ENCODE measurements at places on chromosomes 1 and 21. TPM values are rescaled to one million over a fixed set of nuclear protein-coding genes. Genes with fewer than 3 reads are reported as not detected.

DNA sequence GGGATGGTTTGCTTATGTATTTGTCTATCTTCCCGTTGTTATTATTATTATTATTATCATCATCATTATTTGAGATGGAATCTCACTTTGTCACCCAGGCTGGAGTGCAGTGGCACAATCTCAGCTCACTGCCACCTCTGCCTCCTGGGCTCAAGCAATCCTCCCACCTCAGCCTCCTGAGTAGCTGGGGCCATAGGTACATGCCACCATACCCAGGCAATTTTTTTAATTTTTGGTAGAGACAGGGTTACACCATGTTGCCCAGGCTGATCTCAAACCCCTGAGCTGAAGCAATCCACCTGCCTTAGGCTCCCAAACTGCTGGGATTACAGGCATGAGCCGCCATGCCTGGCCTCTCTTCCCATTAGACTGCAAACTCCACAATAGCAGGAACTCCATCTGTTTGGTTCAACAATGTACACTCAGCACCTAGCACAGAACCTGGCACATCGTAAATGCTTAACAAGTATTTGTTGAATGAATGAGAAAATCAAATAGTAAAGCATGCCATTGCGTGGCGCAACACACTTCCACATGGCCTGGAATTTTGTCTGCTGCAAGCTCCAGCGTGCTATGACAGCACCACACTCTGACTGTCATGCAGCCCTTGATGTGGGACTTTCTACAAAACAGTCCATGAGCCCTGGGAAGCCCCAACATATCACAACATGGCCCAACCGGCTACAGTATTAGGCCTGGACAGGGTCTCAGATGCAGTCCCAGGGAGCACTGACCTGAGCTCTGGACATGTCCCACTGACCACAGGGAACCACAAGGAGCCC lies 3.8 kb upstream of the TINAGL1 start:
- no peaks in the 10 kb centered on the region for H3K36me3 ChIP-seq
- no peak overlapping the region for H3K4me3 ChIP-seq
- no peak for DNase-seq
- H3K4me1 ChIP-seq = no peaks in the 10 kb centered on the region

Gene MAP10
- polyA plus RNA-seq = 1.9 TPM

DNA sequence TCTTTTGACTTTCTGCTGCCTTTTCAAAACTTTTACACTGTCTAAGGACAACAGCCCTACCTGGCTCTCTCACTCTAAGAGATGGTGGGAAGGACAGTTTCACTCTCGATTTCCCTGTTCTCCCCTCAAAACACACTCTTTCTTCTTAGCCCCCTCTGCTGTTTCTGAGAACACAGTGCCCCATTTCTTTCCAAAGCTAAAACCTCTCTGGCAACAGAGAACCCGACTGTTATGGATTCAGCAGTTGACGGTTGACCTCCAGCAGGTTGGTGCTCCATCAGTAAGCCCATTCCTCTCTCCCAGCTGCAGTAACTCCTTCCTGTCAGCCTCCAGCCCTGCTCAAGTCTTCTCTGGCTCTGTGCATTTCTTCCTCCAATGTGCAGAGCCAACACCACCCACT lies 88.2 kb upstream of the ABCD3 start:
- no peak overlapping the region for H3K27ac ChIP-seq
- H3K36me3 ChIP-seq = no peaks in the 10 kb centered on the region
- no peak overlapping the region for H3K4me3 ChIP-seq

Gene KLF17
- polyA plus RNA-seq = not detected

DNA sequence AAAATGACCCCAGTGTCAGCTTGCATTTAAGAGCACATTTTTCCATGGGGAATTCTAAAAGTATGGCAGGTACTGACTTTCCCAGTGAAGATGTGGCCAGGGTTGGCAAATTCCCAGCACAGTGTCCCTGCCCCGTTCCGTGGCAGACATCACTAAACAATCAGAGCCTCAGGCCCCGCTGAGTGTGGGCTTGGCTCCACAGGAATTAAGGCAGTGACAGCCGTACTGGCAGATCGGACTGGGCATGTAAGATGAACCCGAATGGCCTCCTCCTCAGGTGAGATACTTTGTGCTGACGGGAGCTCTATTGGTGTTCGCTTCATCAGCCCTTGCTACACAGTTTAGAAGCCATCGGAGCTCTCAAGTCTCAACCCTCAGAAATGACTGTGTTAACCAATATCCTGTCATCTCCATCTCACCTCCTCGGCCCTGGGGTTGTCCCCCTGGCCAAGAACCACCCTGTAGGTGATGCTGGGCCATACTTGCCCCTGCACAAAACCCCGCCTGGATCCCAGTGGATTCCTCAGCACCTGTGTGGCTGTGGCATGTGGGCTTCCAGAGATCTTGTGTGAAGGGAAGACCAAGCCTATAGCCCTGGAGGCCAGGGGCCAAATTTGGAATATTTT lies 29.0 kb upstream of the ABCG1 start:
- H3K27ac ChIP-seq = no peak overlapping the region
- no peaks in the 10 kb centered on the region for H3K36me3 ChIP-seq
- no peaks in the 10 kb centered on the region for H3K27me3 ChIP-seq
- no peak overlapping the region for H3K4me3 ChIP-seq
- DNase-seq = no peak

GRCh38 chr1:32910319-32910718 lies 9.1 kb upstream of the TMEM54 start:
- no peak for DNase-seq
- no peaks in the 10 kb centered on the region for H3K4me1 ChIP-seq
- no peaks in the 10 kb centered on the region for H3K36me3 ChIP-seq
- no peaks in the 10 kb centered on the region for H3K27me3 ChIP-seq

GRCh38 chr21:32886339-32886738 lies 114.8 kb upstream of the PAXBP1 start:
- peak; percentile 59 for DNase-seq
- H3K27ac ChIP-seq = peak overlapping the region; percentile 53
- peak overlapping the region; percentile 53 for H3K4me3 ChIP-seq
- H3K27me3 ChIP-seq = no peaks in the 10 kb centered on the region
- H3K36me3 ChIP-seq = no peaks in the 10 kb centered on the region
- peaks cover 11% of the 10 kb centered on the region for H3K4me1 ChIP-seq

- no peak overlapping the region for H3K4me3 ChIP-seq
- H3K4me1 ChIP-seq = no peaks in the 10 kb centered on the region
- no peaks in the 10 kb centered on the region for H3K27me3 ChIP-seq
- no peak overlapping the region for H3K27ac ChIP-seq
Observed at GRCh38 chr21:35406635-35407034, 357.5 kb upstream of the RUNX1 start.

- peaks cover 16% of the 10 kb centered on the region for H3K4me1 ChIP-seq
- H3K27me3 ChIP-seq = no peaks in the 10 kb centered on the region
- H3K4me3 ChIP-seq = no peak overlapping the region
- no peak overlapping the region for H3K27ac ChIP-seq
- no peaks in the 10 kb centered on the region for H3K36me3 ChIP-seq
- no peak for DNase-seq
Observed at GRCh38 chr21:34900376-34900775, 148.7 kb downstream of the RUNX1 start.

GRCh38 chr1:34982820-34983376 lies 2.2 kb downstream of the TMEM35B start:
- H3K27me3 ChIP-seq = no peaks in the 10 kb centered on the region
- peaks cover 27% of the 10 kb centered on the region for H3K4me1 ChIP-seq
- H3K27ac ChIP-seq = no peak overlapping the region
- H3K4me3 ChIP-seq = no peak overlapping the region
- DNase-seq = no peak

DNA sequence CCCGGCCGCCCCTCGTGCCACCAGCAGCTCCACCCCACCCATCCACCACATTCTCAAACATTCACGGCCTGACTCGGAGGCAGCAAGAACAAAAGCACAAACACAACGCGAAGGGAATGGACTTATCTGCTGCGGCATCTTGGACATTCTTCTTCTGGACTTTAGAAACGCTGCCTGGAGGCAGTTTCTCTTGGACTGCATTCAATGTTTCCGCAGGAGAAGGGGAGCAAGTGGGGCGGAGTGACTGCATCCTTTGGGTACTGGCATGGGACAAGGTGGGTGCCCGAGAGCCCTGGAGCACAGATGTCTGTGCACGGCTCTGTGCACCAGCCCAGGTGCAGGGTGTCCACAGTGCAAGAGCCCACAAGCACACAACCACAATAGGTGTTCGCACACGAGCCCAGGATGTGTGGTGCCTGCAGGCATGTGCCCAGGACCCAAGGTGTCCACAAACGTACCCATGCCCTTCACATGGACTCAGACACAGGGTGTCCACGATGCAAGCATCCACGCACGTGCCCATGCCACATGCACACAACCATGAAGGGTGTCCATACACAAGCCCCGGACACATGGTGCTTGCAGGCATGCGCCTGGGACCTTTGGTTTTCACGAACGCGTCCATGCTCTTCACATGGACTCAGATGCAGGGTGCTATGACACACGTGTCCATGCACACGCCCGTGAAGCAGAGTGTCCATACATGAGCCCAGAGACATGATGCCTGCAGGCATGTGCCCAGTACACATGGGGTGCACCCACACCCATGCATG lies 53.6 kb downstream of the WNT9A start:
- H3K4me3 ChIP-seq = no peak overlapping the region
- H3K27me3 ChIP-seq = no peaks in the 10 kb centered on the region
- DNase-seq = no peak
- no peak overlapping the region for H3K27ac ChIP-seq
- no peaks in the 10 kb centered on the region for H3K4me1 ChIP-seq
- H3K36me3 ChIP-seq = no peaks in the 10 kb centered on the region

Gene APOBEC4
- not detected for polyA plus RNA-seq

Gene WNT4
- polyA plus RNA-seq = not detected

DNA sequence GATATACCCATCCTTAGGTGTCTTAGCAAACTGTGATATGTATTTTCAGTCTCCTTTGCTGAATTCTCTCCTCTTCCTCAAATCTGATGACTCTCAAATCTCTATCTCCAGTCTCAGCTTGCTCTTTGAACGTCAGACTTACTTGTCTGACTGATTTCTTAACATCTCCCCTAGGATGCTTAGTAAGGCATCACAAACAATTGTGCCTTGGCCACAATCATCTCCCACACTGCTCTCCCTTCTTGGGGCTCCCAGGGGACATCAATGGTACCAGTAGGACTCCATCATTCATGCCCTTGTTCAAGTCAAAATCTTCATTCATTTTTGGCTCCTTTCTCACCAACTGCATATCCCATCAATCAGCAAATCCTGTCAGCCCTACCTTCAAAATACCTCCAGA lies 42.0 kb downstream of the GNG12 start:
- H3K4me1 ChIP-seq = no peaks in the 10 kb centered on the region
- no peak for DNase-seq
- no peak overlapping the region for H3K4me3 ChIP-seq
- no peaks in the 10 kb centered on the region for H3K27me3 ChIP-seq
- H3K27ac ChIP-seq = no peak overlapping the region

Gene NADK
- 21.0 TPM for polyA plus RNA-seq

Gene TACSTD2
- not detected for polyA plus RNA-seq

DNA sequence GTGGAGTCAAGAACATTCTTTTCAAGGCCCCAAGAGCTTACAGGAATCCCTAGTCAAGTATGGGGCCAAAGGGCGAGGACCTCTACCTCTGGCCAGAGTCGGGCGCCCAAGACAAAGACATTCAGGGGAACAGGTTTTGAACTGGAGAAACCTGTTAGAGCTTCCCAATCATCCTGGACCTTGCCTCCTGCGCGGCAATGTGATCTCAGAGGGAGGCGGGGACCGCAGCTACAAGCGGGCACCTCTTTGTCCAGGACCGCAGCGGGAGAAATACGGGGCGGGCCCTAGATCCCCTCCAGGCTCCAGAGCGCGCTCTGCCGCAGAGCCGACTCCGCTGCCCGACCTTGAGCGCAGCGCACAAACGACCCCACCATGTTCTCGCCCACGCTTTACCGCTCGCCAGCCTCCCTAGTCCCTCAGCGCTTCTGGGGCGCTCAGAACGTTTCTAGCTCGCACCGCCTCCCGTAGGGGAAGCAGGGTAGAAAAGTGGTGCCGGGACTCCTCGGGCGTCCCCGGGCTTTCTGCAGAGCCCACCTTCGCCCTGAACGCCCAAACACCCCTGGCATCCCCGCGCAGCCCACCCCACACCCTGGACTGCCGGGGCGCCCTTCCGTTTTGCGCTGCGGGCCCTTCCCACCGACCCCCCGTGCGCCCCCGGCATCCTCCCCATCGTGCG lies 28.1 kb downstream of the RABIF start:
- no peaks in the 10 kb centered on the region for H3K36me3 ChIP-seq
- H3K27me3 ChIP-seq = peaks cover 21% of the 10 kb centered on the region
- DNase-seq = peak; percentile 6

GRCh38 chr1:100510451-100510850 lies 27.5 kb upstream of the GPR88 start:
- H3K27me3 ChIP-seq = no peaks in the 10 kb centered on the region
- H3K4me1 ChIP-seq = peaks cover 8% of the 10 kb centered on the region
- DNase-seq = no peak
- H3K27ac ChIP-seq = no peak overlapping the region
- H3K36me3 ChIP-seq = peaks cover 85% of the 10 kb centered on the region

- no peak overlapping the region for H3K4me3 ChIP-seq
- no peaks in the 10 kb centered on the region for H3K36me3 ChIP-seq
- H3K27me3 ChIP-seq = no peaks in the 10 kb centered on the region
Observed at GRCh38 chr1:152942161-152942560, 4.8 kb upstream of the SPRR5 start.

DNA sequence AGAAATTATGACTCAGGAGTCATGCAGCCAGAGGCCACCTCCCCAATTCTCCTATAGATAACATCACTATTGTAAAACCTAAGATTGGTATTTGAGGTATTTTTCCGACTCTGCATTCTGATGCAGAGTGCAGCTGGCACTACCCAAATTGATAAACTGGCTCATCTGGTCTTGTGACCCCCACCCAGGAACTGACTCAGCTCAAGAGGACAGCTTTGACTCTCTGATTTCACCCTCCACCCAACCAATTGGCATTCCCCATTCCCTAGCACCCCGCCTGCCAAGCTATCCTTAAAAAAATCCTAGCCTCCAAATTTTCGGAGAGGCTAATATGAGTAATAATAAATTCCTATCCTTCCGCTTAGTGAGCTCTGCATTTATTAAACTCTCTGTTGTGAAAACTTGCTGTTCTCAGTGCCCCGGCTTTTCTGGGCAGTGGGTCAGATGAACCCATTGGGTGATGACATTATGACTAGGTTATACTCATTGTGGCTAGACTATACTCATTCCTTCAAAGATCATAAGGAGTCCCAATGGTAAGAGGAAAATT lies 39.4 kb upstream of the EPS15 start:
- no peak overlapping the region for H3K4me3 ChIP-seq
- H3K36me3 ChIP-seq = no peaks in the 10 kb centered on the region
- H3K4me1 ChIP-seq = no peaks in the 10 kb centered on the region
- H3K27ac ChIP-seq = no peak overlapping the region
- H3K27me3 ChIP-seq = no peaks in the 10 kb centered on the region

Gene GNG12
- not detected for polyA plus RNA-seq

Gene PLA2G2C
- polyA plus RNA-seq = not detected

DNA sequence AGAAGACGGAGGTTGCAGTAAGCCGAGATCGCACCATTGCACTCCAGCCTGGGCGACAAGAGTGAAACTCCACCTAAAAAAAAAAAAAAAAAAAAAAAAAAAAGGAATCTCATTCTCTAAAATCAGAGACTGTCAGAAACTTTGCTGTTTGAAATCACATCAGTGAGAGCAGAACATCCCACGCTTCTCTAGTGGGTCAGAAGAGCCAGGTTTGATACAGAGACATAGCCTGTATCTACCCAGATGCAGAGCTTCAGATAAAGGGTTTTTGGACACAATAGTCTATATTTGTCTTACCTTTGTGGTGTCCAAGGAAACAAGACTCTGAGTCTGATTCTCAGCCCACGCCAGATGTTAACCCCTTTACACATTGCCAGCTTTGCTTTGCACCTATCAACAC lies 19.6 kb downstream of the CELA3A start:
- no peaks in the 10 kb centered on the region for H3K36me3 ChIP-seq
- H3K27ac ChIP-seq = no peak overlapping the region
- H3K27me3 ChIP-seq = no peaks in the 10 kb centered on the region

Gene CHIA
- not detected for polyA plus RNA-seq

- no peaks in the 10 kb centered on the region for H3K27me3 ChIP-seq
- H3K4me3 ChIP-seq = no peak overlapping the region
- no peaks in the 10 kb centered on the region for H3K36me3 ChIP-seq
- no peak overlapping the region for H3K27ac ChIP-seq
Observed at GRCh38 chr1:46532498-46533178, 18.8 kb downstream of the KNCN start.

Data from CD4-positive, alpha-beta memory T cell (primary cell).